ENCODE measurements at places on chromosomes 7 and 10. TPM values are rescaled to one million over a fixed set of nuclear protein-coding genes. Genes with fewer than 3 reads are reported as not detected.

The ADAM12 gene
- not detected for total RNA-seq

The HOXA9 gene
- not detected for total RNA-seq

The CCL24 gene
- not detected for total RNA-seq

DNA sequence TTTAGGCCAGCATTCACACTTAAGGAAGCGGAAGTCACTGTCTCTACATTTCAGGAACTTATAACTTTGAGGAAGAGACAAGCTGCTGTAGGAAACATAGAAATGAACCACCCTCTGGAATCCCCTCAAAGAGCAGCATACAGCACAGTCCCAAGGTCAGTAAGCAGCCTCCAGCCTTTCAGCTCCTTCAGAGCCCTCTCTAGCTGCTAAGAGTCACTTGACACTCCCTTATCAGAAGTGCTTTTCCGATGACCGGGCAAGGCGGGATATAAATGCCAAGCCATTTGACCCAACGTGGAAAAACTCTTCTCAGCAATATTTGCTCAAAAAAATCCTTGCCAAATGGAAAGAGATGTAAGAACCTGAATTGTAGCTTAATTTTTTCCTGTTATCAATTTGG lies 1284.3 kb downstream of the XPNPEP1 start:
- no peak overlapping the region for H3K27ac ChIP-seq
- H3K27me3 ChIP-seq, result no peaks in the 10 kb centered on the region
- H3K4me1 ChIP-seq, result no peaks in the 10 kb centered on the region
- H3K36me3 ChIP-seq, result no peaks in the 10 kb centered on the region
- no peak for DNase-seq

The ARMH3 gene
- total RNA-seq, result 23.3 TPM

GRCh38 chr10:52757773-52758172 lies 14.8 kb downstream of the MBL2 start:
- no peaks in the 10 kb centered on the region for H3K27me3 ChIP-seq
- H3K4me3 ChIP-seq, result no peak overlapping the region
- H3K27ac ChIP-seq, result no peak overlapping the region
- no peak for DNase-seq
- H3K36me3 ChIP-seq, result no peaks in the 10 kb centered on the region

- no peak overlapping the region for H3K4me3 ChIP-seq
- no peak overlapping the region for H3K27ac ChIP-seq
- no peaks in the 10 kb centered on the region for H3K36me3 ChIP-seq
- no peaks in the 10 kb centered on the region for H3K27me3 ChIP-seq
- H3K4me1 ChIP-seq, result no peaks in the 10 kb centered on the region
- DNase-seq, result no peak
Observed at GRCh38 chr10:107894516-107894915, 730.0 kb upstream of the SORCS1 start.

- no peaks in the 10 kb centered on the region for H3K36me3 ChIP-seq
- no peak overlapping the region for H3K4me3 ChIP-seq
- H3K4me1 ChIP-seq, result no peaks in the 10 kb centered on the region
- H3K27me3 ChIP-seq, result no peaks in the 10 kb centered on the region
- H3K27ac ChIP-seq, result no peak overlapping the region
Observed at GRCh38 chr10:72889391-72889831, 4.1 kb upstream of the OIT3 start.

DNA sequence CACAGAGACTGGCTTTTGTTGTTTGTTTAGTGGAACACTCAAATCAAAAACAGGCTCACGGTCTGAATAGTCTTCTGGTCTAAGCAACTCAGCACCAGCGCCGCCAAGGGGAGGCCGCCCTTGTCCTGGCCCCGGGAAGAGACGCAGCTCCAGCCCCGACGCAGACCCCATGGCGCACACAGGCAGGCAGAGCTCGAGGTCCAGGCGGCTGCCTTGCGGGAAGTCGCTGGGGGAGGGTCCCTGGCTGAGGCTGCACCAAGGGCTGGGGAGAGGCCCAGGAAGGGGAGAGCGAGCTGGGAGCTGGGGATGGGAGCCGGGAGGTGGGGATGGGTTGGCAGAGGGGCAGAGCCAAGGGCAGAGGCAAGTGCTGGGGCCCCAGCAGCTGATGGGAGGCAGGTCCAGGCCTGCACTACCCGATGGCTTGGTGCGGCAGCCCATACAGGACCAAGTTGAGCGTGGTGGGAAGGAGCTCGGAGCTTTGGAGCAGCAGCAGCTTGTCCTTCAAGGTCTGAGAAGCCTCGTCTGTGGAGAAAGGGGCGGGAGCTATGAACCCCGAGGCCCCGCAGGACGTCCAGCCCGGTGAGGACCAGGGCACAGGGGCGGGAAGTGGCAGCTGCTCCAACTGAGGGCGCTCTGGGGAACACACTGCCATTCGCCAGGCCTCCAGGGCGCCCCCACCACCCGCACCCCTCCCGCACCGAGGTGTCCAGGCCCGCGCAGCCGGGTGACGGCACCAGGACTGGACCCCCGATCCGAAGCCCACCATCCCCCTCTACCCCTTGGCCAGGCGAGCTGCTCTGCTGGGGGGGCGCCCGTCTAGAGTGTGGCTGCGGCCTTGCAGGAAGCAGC lies 22.7 kb upstream of the NKX6-2 start:
- no peaks in the 10 kb centered on the region for H3K27me3 ChIP-seq
- no peak overlapping the region for H3K4me3 ChIP-seq
- H3K27ac ChIP-seq, result no peak overlapping the region
- H3K4me1 ChIP-seq, result no peaks in the 10 kb centered on the region
- no peaks in the 10 kb centered on the region for H3K36me3 ChIP-seq
- no peak for DNase-seq

DNA sequence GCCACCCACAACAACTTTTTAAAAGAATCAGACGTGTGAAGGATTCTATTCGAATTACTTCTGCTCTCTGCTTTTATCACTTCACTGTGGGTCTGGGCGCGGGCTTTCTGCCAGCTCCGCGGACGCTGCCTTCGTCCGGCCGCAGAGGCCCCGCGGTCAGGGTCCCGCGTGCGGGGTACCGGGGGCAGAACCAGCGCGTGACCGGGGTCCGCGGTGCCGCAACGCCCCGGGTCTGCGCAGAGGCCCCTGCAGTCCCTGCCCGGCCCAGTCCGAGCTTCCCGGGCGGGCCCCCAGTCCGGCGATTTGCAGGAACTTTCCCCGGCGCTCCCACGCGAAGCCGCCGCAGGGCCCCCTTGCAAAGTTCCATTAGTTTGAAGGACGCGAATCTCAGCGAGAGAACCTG lies 461 bp upstream of the HTRA1 start:
- peaks cover 14% of the 10 kb centered on the region for H3K27me3 ChIP-seq
- no peaks in the 10 kb centered on the region for H3K4me1 ChIP-seq

The AGBL3 gene
- total RNA-seq, result 2.3 TPM

The STRIP2 gene
- 1.7 TPM for total RNA-seq

DNA sequence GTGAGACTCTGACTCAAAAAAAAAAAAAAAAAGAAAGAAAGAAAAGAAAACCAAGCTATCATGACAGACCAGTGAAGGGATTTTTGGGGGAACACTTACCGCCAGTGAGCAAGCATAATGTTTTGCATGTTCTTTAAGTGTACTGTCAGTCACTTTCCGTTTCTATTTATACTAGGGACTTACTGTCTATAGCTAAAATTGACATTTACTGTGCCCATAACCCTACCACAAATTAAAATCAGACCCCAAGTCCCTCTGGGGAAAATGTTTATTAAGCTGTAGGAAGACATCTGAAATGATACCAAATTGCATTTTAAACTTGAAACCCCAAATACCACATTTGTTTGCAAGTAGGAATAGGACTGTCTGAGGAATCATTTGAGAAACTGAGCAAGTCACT lies 252.8 kb downstream of the TRIL start:
- H3K4me3 ChIP-seq, result 0 out of 2 replicates have a peak overlapping the region, but pooled peaks have one; percentile 17
- H3K4me1 ChIP-seq, result peaks cover 16% of the 10 kb centered on the region
- peak overlapping the region; percentile 38 for H3K27ac ChIP-seq
- DNase-seq, result peak; percentile 70

- no peaks in the 10 kb centered on the region for H3K27me3 ChIP-seq
- H3K27ac ChIP-seq, result no peak overlapping the region
- H3K36me3 ChIP-seq, result no peaks in the 10 kb centered on the region
- H3K4me3 ChIP-seq, result no peak overlapping the region
Observed at GRCh38 chr10:104437226-104437625, 83.6 kb downstream of the CFAP58 start.

GRCh38 chr10:98659951-98660350 lies 213.2 kb upstream of the HPS1 start:
- no peaks in the 10 kb centered on the region for H3K4me1 ChIP-seq
- no peak overlapping the region for H3K4me3 ChIP-seq
- no peak overlapping the region for H3K27ac ChIP-seq
- H3K27me3 ChIP-seq, result no peaks in the 10 kb centered on the region
- H3K36me3 ChIP-seq, result no peaks in the 10 kb centered on the region

DNA sequence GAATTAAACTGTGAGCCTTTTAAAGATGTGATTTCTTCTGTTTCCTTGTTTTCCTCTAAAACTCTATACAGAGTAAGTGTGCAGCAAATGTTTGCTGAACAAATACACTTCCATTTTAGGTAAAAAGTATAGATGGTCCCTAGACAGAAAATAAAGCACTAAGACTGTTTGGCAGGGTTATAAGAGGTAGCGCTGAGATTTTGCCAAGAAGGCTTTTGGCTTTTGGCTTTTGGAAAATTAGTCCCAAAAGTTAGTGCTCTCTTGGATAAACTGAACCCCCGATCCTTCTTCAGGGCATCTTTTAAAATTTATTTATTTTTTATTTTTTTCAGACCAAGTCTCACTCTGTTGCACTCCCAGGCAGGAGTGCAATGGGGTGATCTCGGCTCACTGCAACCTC lies 175.7 kb upstream of the NRP1 start:
- H3K4me3 ChIP-seq, result no peak overlapping the region
- H3K36me3 ChIP-seq, result no peaks in the 10 kb centered on the region
- no peak for DNase-seq
- H3K27me3 ChIP-seq, result no peaks in the 10 kb centered on the region

DNA sequence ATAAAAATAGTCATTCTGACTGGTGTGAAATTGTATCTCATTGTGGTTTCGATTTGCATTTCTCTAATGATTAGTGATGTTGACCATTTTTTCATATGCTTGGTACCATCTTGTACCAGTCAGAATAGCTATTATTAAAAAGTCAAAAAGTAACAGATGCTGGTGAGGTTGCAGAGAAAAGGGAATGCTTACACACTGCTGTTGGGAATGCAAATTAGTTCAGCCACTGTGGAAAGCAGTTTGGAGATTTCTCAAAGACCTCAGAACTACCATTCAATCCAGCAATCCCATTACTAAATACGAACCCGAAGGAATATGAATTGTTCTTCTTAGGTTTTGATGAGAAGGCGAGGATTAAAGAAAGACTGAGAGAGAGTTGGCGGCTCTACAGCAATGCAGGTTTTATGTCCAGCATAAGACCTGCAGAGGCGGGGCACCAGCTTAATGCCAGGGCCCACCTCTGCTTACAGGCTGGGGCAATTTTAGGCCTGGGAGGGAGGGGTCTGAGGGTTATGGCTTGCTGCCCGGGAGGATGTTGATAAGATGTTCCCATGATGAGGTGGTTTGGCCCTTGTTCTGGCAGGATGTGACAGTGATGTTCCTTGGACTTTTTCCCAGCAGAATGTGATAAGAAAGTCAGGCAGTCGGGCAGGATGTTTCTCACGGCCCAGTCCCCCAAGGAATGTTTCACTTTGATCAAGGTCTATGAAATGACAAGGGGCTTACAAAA lies 74.4 kb downstream of the MEST start:
- no peak overlapping the region for H3K27ac ChIP-seq
- no peaks in the 10 kb centered on the region for H3K36me3 ChIP-seq
- no peak overlapping the region for H3K4me3 ChIP-seq
- H3K4me1 ChIP-seq, result no peaks in the 10 kb centered on the region
- DNase-seq, result no peak
- no peaks in the 10 kb centered on the region for H3K27me3 ChIP-seq

- H3K4me1 ChIP-seq, result no peaks in the 10 kb centered on the region
- H3K27ac ChIP-seq, result no peak overlapping the region
- no peak for DNase-seq
Observed at GRCh38 chr7:127738859-127739258, 86.9 kb downstream of the SND1 start.

DNA sequence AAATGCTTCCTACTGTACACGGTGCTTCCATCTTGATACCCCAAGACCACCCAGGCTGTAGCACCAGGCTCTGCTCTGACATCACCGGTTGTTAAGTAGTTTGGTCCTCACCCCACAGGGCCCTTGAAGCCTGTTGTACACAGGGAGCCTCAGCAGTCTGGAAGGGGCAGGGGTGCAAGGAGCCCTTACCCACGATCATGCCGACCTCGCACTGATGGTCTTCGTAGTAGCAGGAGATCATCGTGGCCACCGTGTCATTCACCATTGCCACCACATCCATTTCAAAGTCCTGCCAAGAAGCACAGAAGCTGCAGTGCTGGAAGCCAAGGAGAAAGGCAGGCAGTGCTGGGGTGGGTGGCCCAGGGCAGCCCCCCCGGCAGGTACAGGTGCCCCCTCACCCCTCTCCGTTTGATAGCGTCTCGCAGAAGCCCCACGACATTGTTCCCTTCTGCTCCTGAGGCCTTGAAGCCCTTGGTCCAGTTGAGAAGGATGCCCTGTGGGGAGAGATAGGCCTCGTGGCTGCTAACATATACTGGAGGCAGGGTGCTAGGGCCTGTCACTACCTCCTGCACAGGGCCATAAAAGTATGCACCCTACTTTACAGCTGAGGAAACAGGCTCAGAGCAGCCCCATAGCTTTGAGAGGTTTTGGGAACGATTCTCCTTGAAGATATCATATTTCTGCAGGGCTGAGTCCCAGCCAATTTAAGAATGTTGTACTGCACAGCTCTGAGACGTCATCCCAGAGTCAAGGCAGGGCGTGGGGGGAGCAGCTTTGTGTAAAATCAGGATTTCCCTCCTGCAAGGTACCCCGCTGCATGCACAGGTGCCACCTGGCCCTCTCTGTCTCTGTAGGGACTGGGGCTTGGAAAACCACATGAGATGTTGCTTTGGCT lies 8.7 kb upstream of the MYL7 start:
- no peaks in the 10 kb centered on the region for H3K27me3 ChIP-seq
- H3K36me3 ChIP-seq, result no peaks in the 10 kb centered on the region
- H3K4me3 ChIP-seq, result no peak overlapping the region
- no peak overlapping the region for H3K27ac ChIP-seq
- peaks cover 5% of the 10 kb centered on the region for H3K4me1 ChIP-seq
- DNase-seq, result no peak

The SCIN gene
- total RNA-seq, result 2.1 TPM

GRCh38 chr7:97003262-97004246 lies 1.8 kb upstream of the DLX6 start:
- no peaks in the 10 kb centered on the region for H3K4me1 ChIP-seq
- no peaks in the 10 kb centered on the region for H3K36me3 ChIP-seq
- H3K27ac ChIP-seq, result no peak overlapping the region
- H3K4me3 ChIP-seq, result no peak overlapping the region

DNA sequence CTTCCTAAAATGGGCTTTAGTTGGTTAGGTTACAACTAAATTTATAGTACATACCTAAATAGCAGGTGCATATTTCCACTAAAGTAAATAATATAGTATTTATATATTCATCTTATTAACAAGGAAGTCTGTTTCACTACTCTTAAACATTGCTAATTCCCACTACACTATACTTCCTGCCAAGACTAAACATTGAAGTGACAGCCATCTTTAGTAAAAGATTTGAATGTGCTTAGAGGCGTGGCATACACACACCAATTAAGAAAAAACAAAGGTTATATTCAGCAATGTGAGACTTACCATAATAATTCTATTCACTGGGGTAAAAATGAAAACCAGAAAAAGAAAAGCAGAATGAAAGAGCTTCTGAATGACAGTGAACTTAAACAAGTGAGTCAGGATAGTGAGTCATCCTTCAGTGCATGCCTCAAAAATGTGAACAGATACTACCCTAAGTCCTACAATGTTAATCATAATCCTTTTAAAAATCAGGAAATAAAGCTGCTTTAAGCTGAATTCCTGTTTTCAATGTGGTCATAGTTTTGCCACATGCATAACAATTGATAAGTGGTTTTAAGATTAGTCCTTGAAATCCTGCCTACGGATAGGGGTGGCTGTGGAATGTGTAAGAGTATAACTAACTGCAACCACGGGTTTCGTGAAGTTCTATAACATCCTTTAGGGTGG lies 59.4 kb downstream of the USP6NL start:
- no peak for DNase-seq
- H3K27me3 ChIP-seq, result no peaks in the 10 kb centered on the region
- H3K27ac ChIP-seq, result peak overlapping the region; percentile 45
- H3K4me3 ChIP-seq, result no peak overlapping the region

Measured in GM12878 (cell line).